ENCODE measurements at places on chromosomes 12 and 14. TPM values are rescaled to one million over a fixed set of nuclear protein-coding genes. Genes with fewer than 3 reads are reported as not detected.
A peak's percentile ranks its signal among the peaks of the same experiment; 100 is the strongest.

DNA sequence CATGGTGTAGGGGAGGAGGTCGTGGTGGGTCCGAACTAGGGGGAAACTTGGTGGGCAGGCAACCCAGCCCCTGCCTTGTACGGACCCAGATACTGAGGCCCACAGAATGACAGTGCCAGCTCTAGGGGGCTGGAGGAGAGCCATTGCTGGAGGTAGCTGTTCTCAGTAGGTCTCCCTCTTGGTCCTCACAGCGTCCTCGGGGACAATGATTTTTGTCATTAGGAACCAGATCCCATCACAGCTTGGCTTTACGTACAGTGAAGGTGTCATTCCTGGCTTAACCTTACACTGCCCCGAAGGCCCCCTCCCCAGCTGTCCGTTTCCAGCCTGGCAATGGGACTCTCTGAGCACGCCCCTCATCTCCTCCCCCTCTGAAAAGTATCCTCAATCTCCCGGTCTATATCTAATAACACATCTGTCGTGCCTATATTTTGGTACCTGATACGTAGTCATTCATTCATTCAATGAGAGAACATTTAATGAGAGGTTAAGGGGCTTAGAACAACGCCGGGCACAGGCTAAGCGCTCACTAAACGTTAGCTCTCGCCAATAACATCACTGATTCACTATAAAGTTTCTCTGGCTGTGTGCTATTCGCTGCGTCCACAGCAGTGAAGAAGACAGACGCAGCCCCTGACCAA lies 597 bp upstream of the DYNC1H1 start:
- no peak for DNase-seq
- peak overlapping the region; percentile 12 for H3K4me3 ChIP-seq
- H3K27me3 ChIP-seq: no peaks in the 10 kb centered on the region
- H3K4me1 ChIP-seq: peaks cover 21% of the 10 kb centered on the region

- no peak overlapping the region for H3K27ac ChIP-seq
- no peaks in the 10 kb centered on the region for H3K36me3 ChIP-seq
- no peak overlapping the region for H3K4me3 ChIP-seq
- H3K4me1 ChIP-seq: peaks cover 14% of the 10 kb centered on the region
- DNase-seq: no peak
- H3K27me3 ChIP-seq: no peaks in the 10 kb centered on the region
Observed at GRCh38 chr12:75727577-75727976, 216.2 kb upstream of the KRR1 start.

- H3K27ac ChIP-seq: no peak overlapping the region
- H3K4me3 ChIP-seq: no peak overlapping the region
- no peak for DNase-seq
- H3K4me1 ChIP-seq: no peaks in the 10 kb centered on the region
- no peaks in the 10 kb centered on the region for H3K36me3 ChIP-seq
Observed at GRCh38 chr12:23185346-23185745, 560.4 kb downstream of the ETNK1 start.

DNA sequence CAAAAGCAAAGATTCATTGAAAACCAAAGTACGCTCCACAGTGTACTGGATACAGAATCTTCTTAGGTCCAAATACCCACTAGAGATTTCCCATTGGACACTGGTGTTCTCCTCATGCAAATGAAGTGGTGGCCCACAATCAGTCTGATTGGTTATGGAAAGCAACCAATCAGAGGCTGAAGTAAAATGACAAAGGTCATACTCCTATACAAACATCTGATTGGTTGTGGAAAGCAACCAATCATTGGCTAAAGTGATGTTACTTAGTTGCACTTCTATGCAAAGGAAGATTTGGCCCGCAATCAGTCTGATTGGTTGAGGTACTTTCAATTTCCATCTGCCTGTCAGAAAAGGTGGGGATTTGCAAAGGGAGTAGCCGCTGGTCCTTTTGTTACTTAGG lies 1.3 kb upstream of the WASHC3 start:
- no peak for DNase-seq
- H3K4me1 ChIP-seq: peaks cover 2% of the 10 kb centered on the region

DNA sequence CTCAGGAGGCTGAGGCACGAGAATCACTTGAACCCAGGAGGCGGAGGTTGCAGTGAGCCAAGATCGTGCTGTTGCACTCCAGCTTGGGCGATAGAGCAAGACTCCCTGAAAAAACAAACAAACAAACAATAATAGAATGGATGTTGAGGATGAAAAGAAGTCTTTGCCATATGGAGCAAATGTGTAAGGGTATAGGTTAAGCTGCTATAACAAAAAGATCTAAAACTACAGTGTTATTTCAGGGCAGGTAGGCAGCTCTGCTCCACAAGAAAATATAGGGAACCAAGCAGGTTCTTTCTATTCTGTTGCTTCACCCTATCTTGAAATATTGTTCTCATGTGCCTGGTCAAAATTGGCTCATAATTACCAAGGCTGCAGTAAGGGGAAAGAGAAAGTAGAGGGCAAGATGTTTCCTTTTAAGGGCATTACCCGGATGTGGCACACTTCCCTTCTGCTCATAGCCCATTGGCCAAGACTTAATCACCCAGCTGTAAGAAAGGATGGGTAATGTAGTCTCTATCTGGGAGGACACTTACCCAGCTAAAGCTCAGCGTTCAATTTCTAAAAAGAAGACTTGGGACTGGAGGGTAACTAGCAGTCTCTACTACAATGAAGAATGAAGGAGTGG lies 23.5 kb downstream of the SDSL start:
- H3K4me3 ChIP-seq: no peak overlapping the region
- H3K27me3 ChIP-seq: no peaks in the 10 kb centered on the region
- H3K27ac ChIP-seq: no peak overlapping the region
- no peak for DNase-seq
- H3K36me3 ChIP-seq: no peaks in the 10 kb centered on the region

DNA sequence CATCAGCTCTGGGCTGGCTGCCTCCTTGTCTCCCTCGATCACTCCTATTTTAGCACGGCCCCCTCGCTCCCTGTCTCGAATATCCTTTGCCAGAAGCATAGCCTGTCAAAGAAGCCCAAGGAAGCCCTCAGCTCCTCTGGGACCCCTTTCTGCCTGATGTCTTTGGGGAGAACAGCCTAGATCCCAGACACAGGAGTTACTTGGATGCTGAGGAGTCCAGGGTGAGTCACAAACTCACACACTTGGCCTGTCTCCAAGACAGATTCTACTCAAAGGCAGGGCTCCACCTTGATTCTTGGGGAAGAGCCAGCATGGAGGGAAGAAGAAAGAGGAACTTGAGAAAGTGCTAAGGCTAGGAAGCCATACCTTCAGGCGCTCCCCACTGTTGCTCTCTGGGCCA lies 8.1 kb downstream of the AVIL start:
- H3K4me1 ChIP-seq: no peaks in the 10 kb centered on the region
- H3K27me3 ChIP-seq: no peaks in the 10 kb centered on the region
- H3K4me3 ChIP-seq: no peak overlapping the region
- no peak overlapping the region for H3K27ac ChIP-seq
- peaks cover 9% of the 10 kb centered on the region for H3K36me3 ChIP-seq
- peak; percentile 35 for DNase-seq

DNA sequence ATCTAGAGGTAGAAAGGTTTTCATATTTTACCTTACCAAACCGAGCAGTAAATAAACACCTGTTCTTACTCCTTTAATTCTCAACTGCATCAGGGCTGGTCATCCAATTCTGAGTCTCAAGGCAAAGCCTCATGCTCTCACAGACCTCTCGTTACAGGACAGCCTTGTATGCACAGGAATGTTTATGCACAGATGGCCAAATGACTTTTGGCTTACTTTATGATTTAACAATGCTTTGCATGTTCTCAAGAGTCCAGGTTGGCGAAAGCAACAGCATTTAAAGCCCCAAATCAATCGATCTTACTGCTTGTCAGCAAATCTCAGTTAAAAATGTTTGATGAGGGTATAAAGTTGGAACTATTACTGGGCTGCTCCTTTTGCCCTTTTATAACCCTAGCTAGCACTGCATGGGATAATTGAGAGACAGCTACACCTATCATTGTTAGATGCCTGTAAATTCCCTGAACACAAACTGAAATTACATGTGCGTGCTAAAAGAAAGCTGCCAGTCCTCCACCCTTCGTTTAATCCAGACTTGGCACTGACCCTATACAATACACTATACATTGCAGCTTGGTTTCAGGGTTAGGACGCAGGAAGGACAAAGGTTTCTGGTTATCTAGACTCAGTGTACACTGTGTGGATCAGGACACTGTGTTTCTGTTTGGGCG lies 63.6 kb downstream of the TMCC3 start:
- H3K27me3 ChIP-seq: no peaks in the 10 kb centered on the region
- H3K36me3 ChIP-seq: no peaks in the 10 kb centered on the region
- DNase-seq: peak; percentile 46
- no peak overlapping the region for H3K4me3 ChIP-seq
- H3K4me1 ChIP-seq: no peaks in the 10 kb centered on the region
- no peak overlapping the region for H3K27ac ChIP-seq

- peaks cover 7% of the 10 kb centered on the region for H3K27me3 ChIP-seq
- H3K4me1 ChIP-seq: no peaks in the 10 kb centered on the region
- no peaks in the 10 kb centered on the region for H3K36me3 ChIP-seq
Observed at GRCh38 chr12:3055704-3056467, 21.3 kb upstream of the TSPAN9 start.

- peak; percentile 89 for DNase-seq
- peak within 1 kb of the TSS; percentile 74 for H3K4me3 ChIP-seq
- H3K4me1 ChIP-seq: no peaks in the 10 kb centered on the region
- no peak within 1 kb of the TSS for H3K27ac ChIP-seq
Observed at GRCh38 chr14:23352506-23353432, at the start of gene SLC22A17. SLC22A17 (minus strand) TSS chr14:23352887.

DNA sequence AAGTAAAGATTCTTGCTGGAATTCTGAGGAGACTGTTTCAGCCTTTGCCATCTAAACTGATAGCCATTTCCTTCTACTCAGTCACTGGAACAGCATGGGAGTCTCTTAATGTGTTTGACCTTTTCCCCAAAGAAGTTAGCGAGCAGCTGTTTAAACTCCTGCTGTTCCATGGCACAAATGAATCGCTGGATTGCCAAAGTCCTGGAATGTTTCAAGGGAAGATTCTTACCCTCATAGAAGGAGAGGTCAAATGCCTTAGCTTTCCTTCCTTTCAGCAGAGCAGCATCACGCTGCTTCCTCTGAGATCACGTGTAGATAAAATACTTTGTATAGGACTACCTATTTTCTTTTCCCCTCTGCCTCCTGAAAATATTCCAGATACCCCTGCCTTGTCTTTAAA lies 10.5 kb upstream of the NR2C1 start:
- peak; percentile 84 for DNase-seq
- H3K36me3 ChIP-seq: no peaks in the 10 kb centered on the region
- no peaks in the 10 kb centered on the region for H3K27me3 ChIP-seq

DNA sequence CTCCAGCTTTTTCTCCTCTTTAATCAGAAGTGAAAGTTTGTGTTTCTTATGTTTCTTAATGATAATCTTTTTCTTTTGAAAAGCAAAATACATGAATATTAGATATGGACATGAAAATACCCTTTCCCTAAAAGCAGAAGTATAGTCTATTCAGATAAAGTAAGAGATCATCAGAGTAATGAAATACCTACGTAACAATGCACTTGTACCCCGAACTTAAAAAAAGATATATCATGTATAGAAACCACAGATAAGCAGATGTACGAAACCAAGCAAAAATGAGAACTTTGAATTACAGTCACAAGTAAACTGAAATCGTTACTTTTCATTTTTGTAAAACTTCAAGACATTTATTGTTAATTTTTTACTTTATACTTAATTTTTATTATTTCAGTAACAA lies 1.5 kb upstream of the GPR65 start:
- no peaks in the 10 kb centered on the region for H3K27me3 ChIP-seq
- H3K4me3 ChIP-seq: no peak overlapping the region
- no peak overlapping the region for H3K27ac ChIP-seq
- no peaks in the 10 kb centered on the region for H3K36me3 ChIP-seq
- no peaks in the 10 kb centered on the region for H3K4me1 ChIP-seq
- DNase-seq: no peak

GRCh38 chr12:19525274-19525673 lies 86.0 kb downstream of the AEBP2 start:
- H3K27ac ChIP-seq: no peak overlapping the region
- H3K4me3 ChIP-seq: no peak overlapping the region
- H3K4me1 ChIP-seq: peaks cover 6% of the 10 kb centered on the region

GRCh38 chr14:61063461-61063860 lies 82.4 kb downstream of the SLC38A6 start:
- DNase-seq: no peak
- H3K4me3 ChIP-seq: no peak overlapping the region
- no peaks in the 10 kb centered on the region for H3K4me1 ChIP-seq
- no peaks in the 10 kb centered on the region for H3K36me3 ChIP-seq
- no peak overlapping the region for H3K27ac ChIP-seq

- no peak overlapping the region for H3K27ac ChIP-seq
- peaks cover 18% of the 10 kb centered on the region for H3K4me1 ChIP-seq
- no peaks in the 10 kb centered on the region for H3K27me3 ChIP-seq
- H3K4me3 ChIP-seq: no peak overlapping the region
- DNase-seq: no peak
Observed at GRCh38 chr12:122874081-122874480, 21.8 kb downstream of the VPS37B start.

DNA sequence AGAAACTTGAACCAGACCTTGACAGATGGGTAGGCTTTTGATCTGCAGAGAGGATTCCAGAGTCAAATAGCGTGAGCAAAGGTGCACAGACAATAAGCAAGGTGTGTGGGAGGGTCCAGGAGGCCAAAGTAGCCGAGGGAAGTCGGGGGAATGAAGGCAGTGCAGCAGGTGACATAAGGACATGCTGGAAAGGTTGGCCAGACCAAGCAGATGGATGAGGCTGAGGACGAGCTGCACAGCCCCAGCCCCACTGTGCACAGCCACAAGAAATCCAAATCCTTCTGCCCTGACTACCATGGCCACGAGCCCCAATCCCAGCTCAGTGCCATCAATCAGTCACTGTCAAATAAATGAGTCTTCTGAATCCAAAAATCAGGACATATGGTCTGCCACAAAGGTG lies 5.4 kb downstream of the TTC7B start:
- H3K4me3 ChIP-seq: no peak overlapping the region
- H3K27ac ChIP-seq: no peak overlapping the region
- no peaks in the 10 kb centered on the region for H3K36me3 ChIP-seq

DNA sequence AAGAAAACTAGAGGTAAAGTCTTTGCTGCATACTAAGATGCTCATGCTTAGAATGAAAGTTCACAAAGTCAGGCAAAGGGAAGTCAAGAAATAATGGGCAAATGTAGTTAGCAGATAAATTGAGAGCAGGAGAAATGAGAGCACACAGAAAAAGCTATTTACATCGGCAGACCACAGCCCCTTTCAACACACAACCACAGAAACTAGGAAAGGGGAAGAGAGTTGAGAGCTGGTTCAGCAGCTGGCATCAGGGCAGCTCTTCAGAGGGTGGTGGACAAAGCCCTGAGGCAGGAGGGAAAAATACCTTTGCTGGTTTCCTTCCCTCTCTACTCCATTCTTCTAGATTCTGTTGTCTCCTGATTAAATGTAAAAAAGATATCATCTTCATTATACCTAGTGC lies 95.4 kb upstream of the ANO4 start:
- H3K4me1 ChIP-seq: no peaks in the 10 kb centered on the region
- H3K27me3 ChIP-seq: no peaks in the 10 kb centered on the region

The IFNG-AS1 gene
- not detected for polyA plus RNA-seq

The KRT72 gene
- not detected for polyA plus RNA-seq

The MSRB3 gene
- 105 TPM for polyA plus RNA-seq

The NOVA1 gene
- polyA plus RNA-seq: 8.5 TPM

The C1QL4 gene
- not detected for polyA plus RNA-seq

The STRN3 gene
- polyA plus RNA-seq: 33.2 TPM

All from fibroblast of lung (primary cell).